Fibroblast of villous mesenchyme (primary cell): ENCODE measurements at places on chromosomes 16 and 17. TPM values are rescaled to one million over a fixed set of nuclear protein-coding genes. Genes with fewer than 3 reads are reported as not detected.

GRCh38 chr17:75565618-75566017 lies 22.0 kb upstream of the MYO15B start:
- DNase-seq, result no peak

DNA sequence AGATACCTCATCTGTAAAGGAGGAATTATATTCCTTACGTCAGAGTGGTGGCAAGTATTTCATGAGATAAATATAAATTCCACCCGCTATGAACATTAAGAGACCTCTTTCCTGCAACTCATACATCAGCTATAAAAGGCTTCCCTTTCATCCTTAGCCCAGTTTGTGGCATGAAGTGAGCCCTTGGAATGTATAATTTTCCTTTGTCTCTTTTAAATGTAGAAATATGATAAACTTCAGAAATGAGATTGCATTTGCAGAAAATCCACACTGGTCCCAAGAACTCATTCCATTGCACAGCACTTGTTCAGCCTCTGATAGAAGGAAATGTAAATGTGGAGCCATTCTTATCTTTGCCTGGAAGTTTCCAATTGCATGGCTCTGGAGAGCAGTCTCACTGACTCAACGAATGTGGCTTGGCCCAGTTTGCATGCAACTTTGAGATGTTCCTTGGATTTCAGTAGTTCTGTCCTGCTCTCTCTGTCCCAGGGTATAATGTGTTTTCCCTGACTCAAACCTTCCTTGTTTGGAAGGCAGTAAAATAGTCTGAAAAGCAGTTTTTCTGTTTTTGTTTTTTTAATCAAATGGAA lies 746.4 kb downstream of the CDH11 start:
- no peak for DNase-seq

GRCh38 chr17:979539-980405 lies at the start of gene NXN:
NXN (minus strand) TSS chr17:979776.
- peak; percentile 84 for DNase-seq

DNA sequence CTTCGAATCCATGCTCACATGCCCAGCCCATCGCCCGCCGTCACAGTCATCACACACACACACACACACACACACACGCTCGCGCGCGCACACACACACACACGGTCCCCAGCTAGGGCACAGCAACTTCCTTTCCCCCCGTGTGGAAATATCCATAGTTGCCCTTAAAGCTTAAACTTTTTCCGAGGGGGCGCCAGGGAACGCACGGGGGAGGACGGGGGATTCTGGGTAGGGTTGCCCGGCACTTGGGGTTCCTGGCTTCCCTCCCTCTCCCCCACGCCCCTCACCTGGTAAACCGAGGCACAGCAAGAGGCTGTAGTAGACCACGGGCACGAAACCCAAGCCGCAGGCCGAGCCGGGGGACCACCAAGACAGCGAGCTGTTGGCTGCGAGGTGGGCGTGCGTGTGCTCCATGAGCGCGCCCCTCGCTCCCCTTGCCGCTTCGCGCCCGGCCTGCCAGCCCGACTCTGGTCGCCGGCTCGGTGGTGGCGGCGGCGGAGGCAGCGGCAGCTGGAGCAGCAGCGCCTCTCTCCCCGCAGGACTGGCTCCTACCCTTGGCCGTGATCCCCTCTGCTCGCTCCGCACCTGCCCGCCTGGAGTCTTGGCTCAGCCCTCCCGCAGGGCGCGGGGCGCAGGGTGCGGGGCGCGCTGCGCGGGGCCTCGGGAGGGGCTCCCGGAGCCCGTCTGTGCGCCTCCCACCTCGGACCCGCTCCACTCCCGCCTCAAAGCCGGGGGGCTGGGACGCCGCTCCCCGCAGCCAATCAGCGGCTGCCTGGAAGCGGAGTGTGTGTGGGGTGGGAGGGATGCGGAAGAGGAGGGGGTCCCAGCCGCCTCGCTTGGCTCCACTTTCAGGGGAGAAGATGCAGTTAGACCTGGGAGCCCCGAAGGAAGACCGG lies at the start of gene GPR139:
Gene GPR139 (minus strand): TSS at position 688 of the 896 bp plus-strand sequence. CDS start 274 bp downstream, at position 414.
- DNase-seq, result no peak

DNA sequence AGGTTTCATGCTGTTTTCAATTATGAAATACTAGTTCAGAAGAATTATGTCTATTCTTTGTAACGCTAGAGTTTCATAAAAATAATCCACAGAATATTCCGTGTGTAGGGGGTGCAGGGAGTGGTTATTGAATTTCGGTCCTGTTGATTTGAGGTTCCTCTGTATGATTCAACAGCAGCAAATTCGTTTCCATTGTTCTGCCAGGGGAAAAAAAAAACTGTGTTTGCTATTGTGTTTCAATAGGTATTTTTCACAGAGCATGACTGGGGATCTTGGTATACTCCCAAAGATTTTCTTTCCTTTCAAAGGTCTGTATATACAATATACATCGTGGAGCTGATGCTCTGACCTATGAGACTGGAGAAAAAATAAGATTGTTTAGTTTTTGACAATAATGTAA lies 15.8 kb downstream of the SHISA9 start:
- DNase-seq, result no peak

DNA sequence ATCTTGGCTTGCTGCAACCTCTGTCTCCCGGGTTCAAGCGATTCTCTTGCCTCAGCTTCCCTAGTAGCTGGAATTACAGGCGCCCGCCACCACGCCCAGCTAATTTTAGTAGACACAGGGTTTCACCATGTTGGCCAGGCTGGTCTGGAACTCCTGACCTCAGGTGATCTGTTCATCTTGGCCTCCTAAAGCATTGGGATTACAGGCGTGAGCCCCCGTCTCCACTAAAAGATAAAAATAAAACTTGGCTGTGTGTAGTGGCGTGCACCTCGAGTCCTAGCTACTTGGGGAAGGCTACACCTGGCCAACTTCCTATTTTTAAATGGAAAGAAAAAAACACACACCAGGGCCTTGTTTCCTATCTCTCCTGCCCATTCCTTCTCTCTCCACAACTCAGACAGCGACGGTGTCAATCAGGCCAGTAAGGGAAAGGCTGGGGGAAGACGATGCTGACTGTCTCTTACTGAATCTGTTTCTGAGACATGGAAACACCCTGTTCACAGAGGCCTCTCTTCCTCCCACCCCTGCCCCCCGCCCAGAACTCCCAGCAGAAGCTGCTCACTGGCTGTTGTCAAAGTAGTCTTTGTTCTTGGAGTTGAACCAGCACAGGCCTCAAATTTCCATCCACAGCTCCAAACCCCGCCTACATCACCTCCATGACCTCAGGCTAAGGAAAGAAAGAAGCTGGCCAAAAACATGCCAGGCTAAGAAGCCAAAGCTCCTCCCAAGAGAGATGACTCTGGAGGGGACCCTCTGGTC lies 96.6 kb downstream of the NXN start:
- peak; percentile 93 for DNase-seq

The AKAP1 gene
- 15.1 and 18.1 TPM in 2 replicates for total RNA-seq
